Inflammatory macrophage treated with lipopolysaccharide for 4 hours (primary cell): ENCODE measurements at places on chromosomes 16 and 17.
A peak's percentile ranks its signal among the peaks of the same experiment; 100 is the strongest.

DNA sequence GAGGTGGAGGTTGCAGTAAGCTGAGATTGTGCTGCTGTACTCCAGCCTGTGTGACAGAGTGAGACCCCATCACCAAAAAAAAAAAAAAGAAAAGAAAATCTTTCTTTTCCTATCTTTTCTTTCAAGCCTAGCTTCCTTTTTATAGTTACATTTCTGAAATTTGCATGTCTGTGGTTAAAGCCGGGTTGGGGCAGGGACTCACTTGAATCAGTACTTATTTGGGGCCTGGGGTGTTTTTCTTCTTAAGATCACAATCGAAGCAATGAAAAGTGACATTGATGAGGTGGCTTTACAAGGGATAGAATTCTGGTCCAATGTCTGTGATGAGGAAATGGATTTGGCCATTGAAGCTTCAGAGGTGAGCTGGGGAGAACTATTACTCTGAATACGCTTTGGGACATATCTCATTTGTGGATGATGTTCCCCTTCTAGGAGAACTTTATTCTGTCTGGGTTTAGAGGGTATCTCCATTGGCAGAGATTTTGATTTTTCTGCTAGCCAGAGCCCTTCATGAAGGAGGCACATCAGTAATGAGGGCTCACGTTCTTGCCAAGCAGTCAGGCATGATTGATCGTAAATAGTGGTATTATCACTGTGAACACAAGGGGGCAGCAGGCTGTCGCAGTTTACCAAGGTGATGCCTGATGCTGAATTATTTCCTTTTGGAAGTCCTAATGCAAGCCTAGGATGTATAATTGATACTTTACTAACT, 14.3 kb downstream of the KPNB1 start:
- DNase-seq, result peak; percentile 53

GRCh38 chr17:55625521-55625920, 97.1 kb downstream of the TMEM100 start:
- no peak for DNase-seq

DNA sequence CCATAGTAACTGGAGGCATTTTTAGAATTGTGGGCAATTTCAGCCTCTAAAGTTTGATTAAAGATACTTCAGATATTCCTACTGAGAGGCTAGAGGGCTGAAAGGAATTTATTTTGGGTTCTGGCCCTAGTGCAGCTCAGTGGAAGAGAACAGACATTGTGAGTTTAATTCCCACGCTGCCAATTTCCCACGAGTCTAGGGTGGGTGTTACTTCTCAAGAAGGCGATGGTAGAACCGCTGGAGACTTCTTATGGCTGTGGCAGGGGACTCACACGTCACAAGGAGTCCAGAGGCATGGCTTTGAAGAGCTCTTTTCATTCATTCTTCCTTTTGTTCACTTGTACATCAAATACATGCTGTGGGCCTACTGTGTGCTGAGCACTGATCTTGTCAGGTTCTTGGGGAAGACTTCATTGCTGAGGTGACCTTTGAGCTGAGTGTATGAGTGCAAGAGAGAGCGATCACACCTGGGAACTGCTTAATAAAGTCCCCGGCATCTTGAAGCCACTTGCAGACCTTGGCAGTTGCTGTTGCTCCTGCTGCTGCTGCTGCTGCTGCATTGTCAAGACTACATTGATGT, 111.7 kb downstream of the WWOX start:
- DNase-seq, result no peak

DNA sequence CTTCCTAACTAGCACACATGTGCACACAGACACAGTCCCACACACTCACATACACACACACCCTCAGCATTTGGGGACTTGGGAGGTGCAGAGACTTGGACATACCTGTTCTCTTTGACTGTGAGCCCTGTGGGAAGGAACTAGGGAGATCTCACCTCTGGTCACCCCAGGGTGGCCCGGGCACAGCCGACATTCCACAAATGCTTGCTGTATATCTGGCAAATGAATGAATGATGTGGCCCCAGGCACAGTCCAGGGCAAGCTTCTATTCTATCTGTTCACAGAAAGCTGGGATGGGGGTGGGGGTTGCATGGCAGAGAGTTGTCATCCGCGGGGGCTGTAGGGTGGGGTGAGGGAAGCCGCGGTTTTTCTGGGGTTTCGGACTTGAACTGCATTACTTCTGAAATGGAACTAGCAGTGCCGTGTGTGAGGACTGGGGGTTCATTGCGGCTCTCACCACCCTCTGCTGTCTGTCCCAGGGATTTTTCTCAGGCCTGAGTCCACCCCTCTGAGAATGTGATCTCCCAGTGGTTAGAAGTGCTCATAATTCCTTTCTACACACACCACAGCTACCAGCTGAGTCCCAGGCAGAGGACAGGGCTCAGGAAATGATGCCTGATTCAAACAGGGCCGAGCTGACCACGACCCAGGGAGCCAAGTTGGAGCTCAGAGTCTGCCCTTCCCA, 3.3 kb upstream of the RIPOR1 start:
- DNase-seq, result no peak

DNA sequence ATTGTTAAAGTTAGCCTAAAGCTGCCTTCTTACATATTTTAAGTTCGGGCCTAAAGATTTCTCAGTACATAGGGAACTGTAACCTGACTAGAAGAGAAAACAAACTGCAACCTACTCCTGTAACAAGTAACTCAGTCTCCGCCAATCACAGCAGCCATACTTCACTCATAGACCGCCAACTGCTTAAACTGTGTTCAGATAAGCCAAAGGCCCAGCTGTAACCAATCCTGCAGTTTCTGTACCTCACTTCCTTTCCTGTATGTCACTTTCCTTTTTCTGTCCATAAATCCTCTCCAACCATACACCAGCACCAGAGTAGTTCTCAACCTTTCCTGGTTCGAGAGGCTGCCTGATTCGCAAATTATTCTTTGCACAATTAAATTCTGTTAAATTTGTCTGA, 41.5 kb downstream of the GLG1 start:
- DNase-seq, result peak; percentile 31

DNA sequence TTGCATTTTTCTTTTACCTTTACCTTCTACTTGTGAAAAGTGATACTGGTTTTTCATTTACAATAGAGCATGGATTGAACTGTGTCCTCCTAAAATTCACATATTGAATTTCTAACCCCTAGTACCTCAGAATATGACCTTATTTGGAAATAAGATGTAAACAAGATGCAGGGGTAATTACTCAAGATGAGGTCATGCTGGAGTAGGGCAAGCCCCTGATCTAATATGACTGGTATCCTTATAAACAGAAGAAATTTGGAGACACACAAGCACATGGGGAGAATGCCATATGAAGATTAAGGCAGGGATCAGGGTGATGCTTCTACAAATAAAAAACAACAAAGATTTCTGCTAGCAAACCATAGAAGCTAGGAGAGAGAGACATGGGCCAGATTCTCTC, 12.2 kb downstream of the MYH13 start:
- no peak for DNase-seq

DNA sequence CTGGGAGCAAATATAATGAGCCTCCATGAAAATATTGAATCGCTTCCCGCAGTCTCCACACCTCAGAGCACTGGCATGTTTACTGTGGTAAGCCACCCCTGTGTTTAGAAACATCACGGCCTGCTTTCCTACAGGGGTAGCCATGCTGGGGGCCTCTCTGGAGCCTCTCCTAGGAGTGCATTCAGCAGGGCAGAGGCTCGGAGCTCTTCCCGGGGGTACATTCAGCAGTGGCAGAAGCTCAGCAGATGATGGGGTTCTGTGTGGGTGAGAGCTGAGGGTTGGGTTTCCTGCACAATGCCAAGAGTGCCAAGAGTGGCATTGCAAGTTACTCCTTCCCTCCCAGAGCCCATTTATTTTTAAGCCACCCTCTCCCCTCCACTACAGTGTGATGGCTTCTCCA, 386.6 kb downstream of the SEC14L1 start:
- DNase-seq, result no peak

DNA sequence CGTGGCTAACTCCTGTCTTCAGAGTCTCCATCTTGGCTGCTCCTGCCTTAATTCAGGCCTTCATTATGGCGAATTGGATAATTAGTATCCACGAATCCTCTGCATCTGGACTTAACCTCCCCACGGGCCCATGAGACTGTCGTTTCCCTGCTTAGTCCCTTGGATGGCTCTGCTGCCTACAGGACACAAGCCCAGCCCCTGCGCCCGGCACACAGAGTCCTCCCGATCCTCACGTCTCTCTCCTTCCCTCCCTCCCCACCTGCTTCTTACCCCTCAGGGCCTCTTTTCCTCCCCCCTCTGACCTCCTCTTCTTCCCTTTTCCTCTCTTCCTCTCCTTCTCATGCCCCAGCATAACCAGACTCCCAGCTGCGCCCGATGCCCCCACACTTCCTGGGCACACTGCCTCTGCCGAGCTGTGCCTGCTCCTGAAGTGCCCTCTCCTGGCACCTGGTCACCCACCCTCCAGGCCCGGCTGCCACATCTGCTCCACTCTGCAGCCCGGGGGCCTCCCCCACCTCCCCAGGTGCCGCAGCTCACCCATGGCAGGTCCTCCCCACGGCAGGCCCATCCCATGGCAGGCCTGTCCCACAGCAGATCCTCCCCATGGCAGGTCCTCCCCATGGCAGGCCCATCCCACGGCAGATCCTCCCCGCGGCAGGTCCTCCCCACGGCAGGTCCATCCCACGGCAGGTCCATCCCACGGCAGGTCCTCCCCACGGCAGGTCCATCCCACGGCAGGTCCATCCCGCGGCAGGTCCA, 45.9 kb downstream of the RPH3AL start:
- DNase-seq, result no peak

DNA sequence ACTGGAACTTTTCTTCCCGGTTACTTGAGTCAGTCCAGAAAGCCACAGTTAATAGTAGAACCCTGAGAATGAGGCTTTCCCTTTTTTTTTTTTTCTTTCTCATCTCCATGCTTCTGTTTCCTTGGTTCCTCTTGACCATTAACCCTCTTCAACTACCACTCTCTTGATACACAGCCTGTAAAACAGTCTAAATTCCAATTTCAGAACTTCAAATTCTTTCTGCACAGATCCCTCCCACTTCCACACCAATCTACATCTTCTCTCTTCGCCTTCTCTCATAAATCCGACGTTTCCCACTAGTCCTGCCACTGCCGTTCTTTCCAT, 588 bp downstream of the METTL16 start:
- DNase-seq, result peak; percentile 19

- no peak for DNase-seq
Measured at GRCh38 chr17:9696279-9697044, 51.1 kb downstream of the USP43 start.

- no peak for DNase-seq
Measured at GRCh38 chr17:17341452-17341851, 38.3 kb downstream of the NT5M start.

DNA sequence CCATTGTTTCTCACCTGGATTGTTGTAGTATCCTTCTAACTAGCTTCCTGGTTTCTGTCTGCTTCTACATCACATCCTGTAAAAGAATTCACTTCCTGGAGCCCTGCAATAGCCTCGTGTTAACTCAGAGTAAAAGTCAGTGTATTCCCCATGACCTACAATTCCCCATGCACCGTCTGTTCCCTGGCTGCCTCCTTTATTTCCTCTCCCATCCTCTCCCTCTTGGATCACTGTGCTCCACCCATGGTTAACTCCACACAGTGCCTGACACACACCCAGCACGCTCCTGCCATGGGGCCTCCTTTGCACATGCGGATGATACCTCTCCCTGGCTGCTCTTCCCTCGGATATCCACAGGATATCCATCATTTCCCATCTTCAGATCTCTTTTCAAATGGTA, 301.4 kb upstream of the IRX3 start:
- no peak for DNase-seq

DNA sequence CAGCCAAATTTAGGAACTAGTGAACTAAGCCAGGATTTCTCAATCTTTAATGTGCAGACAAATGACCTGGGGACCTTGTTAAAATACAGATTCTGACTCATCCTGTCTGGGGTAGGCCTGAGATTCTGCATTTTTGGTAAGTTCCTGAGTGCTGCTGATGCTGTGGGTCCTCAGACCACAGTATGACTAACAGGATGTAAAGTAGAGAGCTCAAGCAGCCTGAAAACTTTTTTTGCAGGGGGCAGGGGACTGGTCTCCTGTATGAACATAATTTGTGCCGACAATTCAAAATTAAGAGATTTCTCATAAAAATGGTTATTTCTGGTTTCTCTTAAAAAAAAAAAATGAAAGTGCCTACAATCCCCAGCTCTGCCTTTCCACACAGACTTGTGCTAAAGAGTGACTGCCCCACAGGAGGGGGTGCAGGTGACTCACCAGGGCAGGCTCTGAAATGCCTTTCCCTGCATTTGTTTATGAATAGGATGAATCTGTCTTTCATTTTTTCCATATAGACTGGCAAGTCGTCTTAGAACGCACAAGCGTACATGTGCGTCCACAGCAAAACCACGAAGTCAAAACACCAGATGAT, 271.5 kb downstream of the PHKB start:
- DNase-seq, result no peak

GRCh38 chr16:84690088-84690819, 9.5 kb upstream of the USP10 start:
- no peak for DNase-seq

- DNase-seq, result no peak
Measured at GRCh38 chr16:73601911-73602310, 554.0 kb upstream of the ZFHX3 start.

DNA sequence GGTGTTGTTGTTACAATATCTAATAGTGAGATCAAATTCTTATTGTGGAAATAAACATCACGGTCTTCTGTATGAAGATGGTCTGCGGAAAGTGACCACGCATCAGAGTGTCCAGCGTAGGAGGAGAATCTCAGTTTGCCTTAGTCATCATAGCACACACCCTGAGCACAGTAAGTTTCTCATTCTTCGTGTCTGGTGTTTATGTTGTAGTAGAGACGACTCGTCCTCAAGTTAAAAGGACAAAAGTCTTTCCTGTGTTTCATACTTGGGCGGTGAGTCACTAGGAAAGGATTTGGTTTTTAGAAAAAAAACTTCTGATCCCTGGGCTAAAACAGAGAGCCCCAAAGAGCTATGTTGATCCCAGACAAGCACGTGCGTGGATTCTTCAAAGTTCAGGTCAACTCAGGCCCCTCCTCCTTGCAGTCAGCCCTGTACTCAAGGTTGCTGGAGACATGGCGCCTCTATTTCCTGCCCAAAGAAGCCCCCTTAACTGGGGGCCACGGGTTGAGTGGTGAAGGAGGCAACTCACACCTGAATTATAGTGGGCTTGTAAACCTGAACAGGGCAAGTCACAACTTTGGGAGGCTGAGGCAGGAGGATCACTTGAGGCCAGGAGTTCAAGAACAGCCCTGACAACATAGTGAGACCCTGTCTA, 170.4 kb downstream of the ZFHX3 start:
- peak; percentile 82 for DNase-seq

DNA sequence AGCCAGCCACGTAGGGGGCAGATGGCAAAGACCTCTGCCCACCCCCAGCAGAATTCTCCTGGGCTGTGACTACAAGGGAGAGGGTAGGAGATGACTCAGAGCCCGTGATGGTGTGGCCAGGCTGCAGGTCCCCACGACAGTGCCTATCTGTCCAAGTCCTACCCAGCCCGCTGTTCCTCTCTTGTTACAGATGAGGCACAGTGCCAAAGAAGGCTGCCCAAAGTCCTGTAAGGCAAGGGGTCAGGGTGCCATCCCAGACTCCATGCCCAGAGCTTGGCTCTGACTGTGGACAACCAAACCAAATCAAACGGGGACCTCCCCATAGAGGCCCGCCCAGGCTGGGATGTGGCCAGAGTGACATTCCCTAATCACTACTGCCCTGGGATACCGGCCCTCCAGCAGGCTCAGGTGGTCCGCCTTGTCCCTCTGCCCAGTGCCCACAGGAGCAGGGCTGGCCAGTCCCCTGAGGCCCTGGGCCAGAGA, 12.6 kb upstream of the BCAR1 start:
- no peak for DNase-seq
